Thoracic aorta (tissue), 2 donors: ENCODE measurements at places on chromosomes 11 and 22. TPM values are rescaled to one million over a fixed set of nuclear protein-coding genes. Genes with fewer than 3 reads are reported as not detected.

PLAAT4 gene
- 19.2 TPM for total RNA-seq

PYGM gene
- 13.4 TPM for total RNA-seq

MIAT gene
- 3.6 TPM for total RNA-seq

SLC29A2 gene
- 3.0 TPM for total RNA-seq

MMP13 gene
- total RNA-seq = not detected

FADS2 gene
- total RNA-seq = 89.2 TPM

TBX10 gene
- not detected for total RNA-seq

TESMIN gene
- not detected for total RNA-seq

MYBPC3 gene
- total RNA-seq = not detected

DNA sequence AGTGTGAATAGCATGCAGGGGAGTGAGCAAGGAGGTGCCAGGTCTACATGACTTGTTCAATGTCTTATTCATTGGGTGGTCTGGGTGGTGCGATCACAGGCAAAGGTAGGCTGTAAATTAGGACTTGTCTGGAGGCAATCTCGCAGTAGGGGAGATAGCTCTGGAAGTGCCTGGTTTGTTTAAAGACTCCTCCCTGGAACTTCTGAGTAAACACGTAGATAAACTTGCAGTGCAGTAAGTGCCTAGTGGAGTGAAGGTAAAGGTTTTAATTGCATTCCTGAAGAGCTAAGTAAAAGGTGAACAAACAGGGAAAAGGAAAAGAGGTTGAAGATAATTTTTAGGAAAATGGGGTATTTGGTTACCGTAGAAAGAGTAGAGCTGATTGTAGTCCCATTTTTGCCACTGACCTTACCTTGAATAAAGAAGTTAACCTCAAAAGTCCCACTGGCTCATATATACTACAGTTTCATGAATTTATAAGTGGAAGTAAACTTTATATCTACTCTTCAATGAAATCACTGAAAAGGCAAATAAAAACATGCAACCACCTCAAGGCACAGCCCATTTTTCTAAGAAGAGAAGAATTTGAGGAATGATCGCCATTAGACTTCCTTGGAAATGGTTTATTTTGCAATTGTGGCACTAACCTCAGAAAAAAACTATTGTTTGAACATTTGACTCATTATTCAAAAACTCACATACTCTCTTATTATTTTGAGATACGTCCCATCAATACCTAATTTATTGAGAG, 44.3 kb downstream of the AASDHPPT start:
- H3K4me1 ChIP-seq = no peaks in the 10 kb centered on the region
- H3K36me3 ChIP-seq = no peaks in the 10 kb centered on the region
- no peak for DNase-seq
- H3K27ac ChIP-seq = no peak overlapping the region
- no peak overlapping the region for H3K4me3 ChIP-seq

- H3K4me3 ChIP-seq = no peak overlapping the region
- H3K36me3 ChIP-seq = peaks cover 27% of the 10 kb centered on the region
- DNase-seq = no peak
- H3K27ac ChIP-seq = no peak overlapping the region
- no peaks in the 10 kb centered on the region for H3K4me1 ChIP-seq
Observed at GRCh38 chr11:18485913-18486528, 30.4 kb downstream of the LDHAL6A start.

DNA sequence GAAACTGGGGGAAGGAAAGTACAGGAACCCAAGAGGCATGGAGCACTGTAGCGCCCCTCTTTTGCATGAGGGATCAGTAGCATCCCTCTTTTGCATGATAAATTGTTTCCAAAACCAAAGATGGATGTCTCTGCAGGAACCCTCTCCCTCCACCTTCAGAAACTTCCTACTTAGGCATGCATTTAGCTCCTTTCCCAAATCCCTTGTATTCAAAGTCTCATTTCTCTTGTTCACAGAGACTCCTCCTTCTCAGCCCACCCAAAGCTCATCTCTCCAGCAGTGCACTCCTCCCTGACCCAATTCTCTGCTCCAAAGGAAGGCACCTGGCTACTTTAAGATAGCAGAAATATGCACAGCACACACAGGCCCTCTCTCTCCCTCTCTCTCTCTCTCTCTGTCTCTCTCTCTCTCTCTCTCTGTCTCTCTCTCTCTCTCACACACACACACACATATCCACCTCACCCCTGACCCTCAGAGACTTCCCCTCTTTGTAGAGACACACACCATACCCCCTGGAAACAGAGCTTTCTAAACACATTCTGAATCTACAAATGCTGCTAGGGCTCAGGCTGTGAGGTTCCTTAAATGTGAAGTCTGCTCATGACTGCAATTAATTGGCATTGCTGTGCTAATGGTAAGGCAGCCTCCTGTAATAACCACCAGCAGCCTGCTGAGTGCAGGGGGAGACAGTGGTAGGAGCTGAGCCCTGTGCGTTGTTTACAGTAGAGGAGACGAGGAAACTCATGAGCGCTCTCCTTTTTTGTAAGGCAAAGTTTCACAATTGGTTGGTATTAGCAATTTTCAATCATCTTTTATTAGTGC, 519.6 kb downstream of the NTM start:
- H3K4me3 ChIP-seq = no peak overlapping the region
- no peak for DNase-seq
- H3K27me3 ChIP-seq = no peaks in the 10 kb centered on the region
- no peak overlapping the region for H3K27ac ChIP-seq
- no peaks in the 10 kb centered on the region for H3K36me3 ChIP-seq

DNA sequence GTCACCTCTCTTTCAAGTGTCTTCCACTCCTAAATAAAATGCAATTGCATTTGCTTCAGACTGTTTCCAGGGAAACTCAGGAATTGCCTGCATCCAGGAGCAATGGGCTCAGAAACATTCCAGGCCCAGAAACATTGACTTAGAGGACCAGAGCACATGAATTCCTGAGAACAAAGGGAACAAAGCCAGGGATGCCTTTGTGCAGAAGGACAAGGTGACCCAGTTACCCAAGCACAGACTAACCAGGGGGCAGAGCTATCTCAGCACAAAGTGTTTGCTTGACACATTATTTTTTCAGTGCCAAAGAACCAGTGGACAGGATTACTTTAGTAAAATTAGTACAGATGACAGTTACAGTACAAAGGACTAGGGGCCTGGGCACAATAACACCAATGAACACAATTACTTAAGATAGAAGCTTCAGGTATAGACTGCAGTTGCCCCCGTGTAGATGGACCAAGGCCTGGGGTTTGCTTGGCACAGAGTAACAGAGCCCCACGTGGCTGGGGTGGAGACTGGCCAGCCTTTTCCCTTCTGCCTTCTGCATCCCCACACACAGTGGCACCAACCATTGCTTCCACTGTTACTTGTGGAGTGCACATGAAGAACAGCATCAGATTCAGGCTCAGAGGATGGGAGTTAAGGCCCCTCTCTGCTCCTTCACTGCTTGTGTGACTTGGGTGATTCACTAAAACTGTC, 500.8 kb downstream of the INSC start:
- H3K4me1 ChIP-seq = no peaks in the 10 kb centered on the region
- no peaks in the 10 kb centered on the region for H3K36me3 ChIP-seq
- no peak overlapping the region for H3K27ac ChIP-seq
- H3K27me3 ChIP-seq = no peaks in the 10 kb centered on the region
- H3K4me3 ChIP-seq = no peak overlapping the region

- H3K27ac ChIP-seq = no peak overlapping the region
- H3K4me1 ChIP-seq = no peaks in the 10 kb centered on the region
- no peak for DNase-seq
- H3K27me3 ChIP-seq = no peaks in the 10 kb centered on the region
- H3K4me3 ChIP-seq = peak overlapping the region; percentile 61
Observed at GRCh38 chr22:23402275-23403151, 177.6 kb downstream of the IGLL1 start.

GRCh38 chr22:47810505-47811500, 1048.4 kb downstream of the TBC1D22A start:
- no peaks in the 10 kb centered on the region for H3K4me1 ChIP-seq
- no peak for DNase-seq
- no peaks in the 10 kb centered on the region for H3K36me3 ChIP-seq
- no peak overlapping the region for H3K27ac ChIP-seq
- H3K4me3 ChIP-seq = no peak overlapping the region

GRCh38 chr11:12198251-12199222, 88.1 kb downstream of the MICAL2 start:
- peaks cover 14% of the 10 kb centered on the region for H3K36me3 ChIP-seq
- H3K4me3 ChIP-seq = no peak overlapping the region
- peaks cover 55% of the 10 kb centered on the region for H3K4me1 ChIP-seq
- H3K27me3 ChIP-seq = no peaks in the 10 kb centered on the region
- peak overlapping the region; percentile 88 for H3K27ac ChIP-seq

DNA sequence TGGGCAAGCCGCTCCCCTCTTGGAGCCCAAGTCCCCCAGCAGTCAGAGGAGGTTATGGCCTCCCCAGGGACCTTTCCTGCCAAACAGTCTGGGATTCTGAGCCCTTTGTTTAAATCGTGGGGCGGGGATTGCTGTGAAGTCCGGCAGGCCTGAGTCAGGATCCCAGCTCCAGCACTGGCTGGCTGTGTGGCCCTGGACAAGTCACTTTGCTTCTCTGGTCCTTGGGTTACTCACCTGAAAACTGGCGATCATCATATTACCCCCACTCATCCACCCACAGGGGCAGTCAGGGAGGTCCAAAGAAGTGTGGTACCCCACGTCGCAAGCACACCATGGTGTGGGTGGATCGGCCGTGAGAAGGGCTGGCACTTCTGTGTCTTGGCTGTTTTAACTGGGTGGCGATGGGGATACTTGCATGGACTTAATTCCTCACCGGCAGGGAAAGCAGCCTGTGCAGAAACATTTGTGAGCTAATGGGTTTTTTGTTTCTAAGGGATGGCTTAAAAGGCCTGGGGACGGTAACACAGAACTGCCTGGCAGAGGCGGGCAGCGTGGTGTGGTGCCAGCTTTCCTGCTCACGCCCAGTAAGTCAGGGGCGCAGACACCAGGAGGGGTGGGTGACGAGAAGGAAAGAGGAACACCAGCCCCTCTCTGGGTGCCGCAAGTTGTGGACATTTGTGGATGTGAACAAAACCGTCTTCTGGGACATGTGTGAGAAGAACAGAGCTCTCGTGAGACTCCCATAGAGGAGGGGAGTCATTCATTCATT, 31.6 kb upstream of the PRR5 start:
- H3K27me3 ChIP-seq = no peaks in the 10 kb centered on the region
- peaks cover 3% of the 10 kb centered on the region for H3K4me1 ChIP-seq
- H3K27ac ChIP-seq = no peak overlapping the region
- no peaks in the 10 kb centered on the region for H3K36me3 ChIP-seq
- H3K4me3 ChIP-seq = no peak overlapping the region

DNA sequence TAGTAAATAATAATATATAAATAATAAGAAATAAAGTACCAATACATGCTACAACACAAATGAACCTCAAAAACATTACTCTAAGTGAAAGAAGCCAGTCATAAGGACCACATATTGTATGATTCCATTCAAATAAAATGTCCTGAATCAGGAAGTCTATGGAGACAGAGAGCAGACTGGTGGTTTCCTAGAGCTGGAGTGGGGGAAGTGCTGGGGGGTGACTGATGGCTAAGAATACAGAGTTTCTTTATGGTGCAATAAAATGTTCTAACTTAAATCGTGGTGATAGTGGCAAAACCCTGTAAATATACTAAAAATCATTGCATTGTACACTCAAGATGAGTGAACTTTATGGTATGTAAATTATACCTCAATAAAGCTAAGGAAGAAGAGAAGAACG, 376.5 kb downstream of the BUD13 start:
- H3K36me3 ChIP-seq = no peaks in the 10 kb centered on the region
- H3K27ac ChIP-seq = no peak overlapping the region
- no peak for DNase-seq
- no peaks in the 10 kb centered on the region for H3K4me1 ChIP-seq
- H3K27me3 ChIP-seq = no peaks in the 10 kb centered on the region

DNA sequence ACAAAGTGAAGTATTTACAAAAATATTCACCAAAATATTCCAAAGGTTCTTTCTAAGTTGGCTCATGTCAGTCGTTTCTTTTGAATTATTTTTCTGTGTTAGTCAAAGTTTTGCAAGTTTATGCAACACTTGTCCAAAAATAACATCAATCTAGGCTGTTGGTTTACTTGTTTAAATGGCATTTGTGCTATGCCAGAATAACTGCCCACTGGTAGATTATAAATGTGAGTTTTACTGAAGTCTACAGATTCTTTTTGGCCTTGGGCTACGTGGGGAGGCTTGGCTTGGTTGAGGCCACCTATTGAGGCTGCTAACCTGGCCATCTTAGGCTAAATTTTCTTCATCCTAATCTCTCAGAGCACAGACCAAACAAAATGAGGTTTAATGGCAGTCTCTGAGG, 1091.9 kb upstream of the RAG2 start:
- DNase-seq = no peak
- H3K27me3 ChIP-seq = no peaks in the 10 kb centered on the region
- H3K36me3 ChIP-seq = no peaks in the 10 kb centered on the region
- H3K4me1 ChIP-seq = no peaks in the 10 kb centered on the region

- no peaks in the 10 kb centered on the region for H3K36me3 ChIP-seq
- peak overlapping the region; percentile 41 for H3K4me3 ChIP-seq
- no peaks in the 10 kb centered on the region for H3K27me3 ChIP-seq
- peak overlapping the region; percentile 10 for H3K27ac ChIP-seq
Observed at GRCh38 chr22:42365111-42365865, 66.9 kb downstream of the NFAM1 start.

DNA sequence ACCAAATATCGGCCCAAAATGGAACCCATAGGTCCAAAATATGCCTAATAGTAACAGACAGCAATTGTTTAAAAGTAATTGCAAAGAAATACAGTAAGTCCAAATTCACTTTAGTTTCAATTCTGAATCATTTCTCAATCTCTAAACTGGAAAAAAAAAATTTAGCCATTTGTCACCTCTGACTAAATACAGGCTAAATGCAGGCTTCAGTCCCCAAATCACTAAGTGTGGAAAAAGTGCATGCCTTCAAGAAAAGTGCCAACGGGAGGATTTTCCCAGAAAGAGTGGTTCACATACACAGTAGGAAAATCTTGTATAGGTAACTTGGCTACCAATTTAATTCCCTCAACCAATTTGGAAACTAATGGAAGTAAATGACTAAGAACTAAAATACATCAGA, 35.7 kb downstream of the SIK3 start:
- no peak overlapping the region for H3K4me3 ChIP-seq
- peaks cover 9% of the 10 kb centered on the region for H3K4me1 ChIP-seq
- no peaks in the 10 kb centered on the region for H3K27me3 ChIP-seq
- no peaks in the 10 kb centered on the region for H3K36me3 ChIP-seq
- no peak for DNase-seq

DNA sequence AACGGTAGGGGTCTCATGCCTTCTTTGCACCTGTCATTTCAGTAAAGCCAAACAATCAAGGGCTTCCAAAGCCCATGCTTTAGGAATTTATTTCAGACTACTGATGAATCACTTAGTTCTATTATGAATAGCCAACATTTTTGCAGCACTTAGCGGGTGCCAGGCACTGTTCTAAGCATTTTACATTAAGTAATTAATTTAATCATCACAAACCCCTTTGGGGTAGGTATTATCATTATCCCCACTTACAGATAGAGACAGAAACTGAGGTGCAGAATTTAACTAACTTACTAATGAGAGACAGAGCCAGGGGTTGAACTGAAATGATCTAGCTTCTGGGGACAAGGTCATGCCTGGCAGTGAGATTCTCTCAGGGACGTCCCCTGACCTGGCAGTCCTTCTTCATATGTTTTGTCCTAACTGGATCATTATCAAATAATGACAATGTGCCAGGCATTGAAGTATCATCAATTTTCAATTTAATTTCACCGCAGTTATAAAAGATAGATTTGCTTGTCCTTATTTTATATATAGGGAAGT, 31.7 kb upstream of the NAV2 start:
- H3K4me3 ChIP-seq = peak overlapping the region; percentile 37
- H3K27ac ChIP-seq = peak overlapping the region; percentile 81
- DNase-seq = no peak
- peaks cover 38% of the 10 kb centered on the region for H3K4me1 ChIP-seq
